ENCODE measurements at places on chromosomes 2 and 18. TPM values are rescaled to one million over a fixed set of nuclear protein-coding genes. Genes with fewer than 3 reads are reported as not detected.

The DLX1 gene
- not detected for total RNA-seq

The ZBTB14 gene
- total RNA-seq, result 12.2 TPM

The C2orf66 gene
- total RNA-seq, result 0.33 TPM

The RFX8 gene
- not detected for total RNA-seq

The SERPINB2 gene
- not detected for total RNA-seq

The SCYGR4 gene
- total RNA-seq, result not detected

The ZBTB7C gene
- total RNA-seq, result 2.3 TPM

The HMSD gene
- total RNA-seq, result not detected

- DNase-seq, result no peak
- no peak overlapping the region for H3K27ac ChIP-seq
- H3K27me3 ChIP-seq, result no peaks in the 10 kb centered on the region
- no peak overlapping the region for H3K4me3 ChIP-seq
- H3K36me3 ChIP-seq, result no peaks in the 10 kb centered on the region
Observed at GRCh38 chr2:23757686-23758433, 169.1 kb downstream of the ATAD2B start.

DNA sequence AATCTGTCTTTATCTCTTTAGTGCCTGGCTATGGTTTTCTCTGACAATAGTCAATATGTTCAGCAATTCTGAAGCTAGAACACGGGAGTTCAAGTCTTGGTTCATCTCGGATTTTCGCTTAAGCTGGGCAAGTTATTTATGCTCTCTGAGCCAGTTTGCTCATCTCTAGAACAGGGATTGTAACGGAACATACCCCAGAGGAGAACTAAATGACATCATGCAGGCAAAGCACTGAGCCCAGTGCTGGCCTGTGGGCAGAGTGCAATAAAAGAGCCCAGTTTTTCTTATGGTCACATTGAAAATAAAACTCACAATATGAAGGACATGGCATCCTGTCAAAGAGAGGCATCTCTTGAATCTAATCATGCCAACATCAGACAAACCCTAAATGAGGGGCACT is 143.9 kb downstream of the ZBTB7C start:
- no peaks in the 10 kb centered on the region for H3K36me3 ChIP-seq
- no peak overlapping the region for H3K27ac ChIP-seq
- DNase-seq, result no peak
- H3K27me3 ChIP-seq, result no peaks in the 10 kb centered on the region

- H3K36me3 ChIP-seq, result no peaks in the 10 kb centered on the region
- no peak overlapping the region for H3K4me3 ChIP-seq
- DNase-seq, result no peak
- H3K4me1 ChIP-seq, result no peaks in the 10 kb centered on the region
- H3K27ac ChIP-seq, result no peak overlapping the region
Observed at GRCh38 chr2:232982926-232983668, 30.0 kb downstream of the NGEF start.

- H3K27me3 ChIP-seq, result no peaks in the 10 kb centered on the region
- no peaks in the 10 kb centered on the region for H3K36me3 ChIP-seq
- no peak overlapping the region for H3K27ac ChIP-seq
- no peak overlapping the region for H3K4me3 ChIP-seq
- DNase-seq, result no peak
Observed at GRCh38 chr18:5253910-5254309, 41.6 kb downstream of the ZBTB14 start.

- no peaks in the 10 kb centered on the region for H3K27me3 ChIP-seq
- H3K27ac ChIP-seq, result peak overlapping the region; percentile 69
- peaks cover 31% of the 10 kb centered on the region for H3K4me1 ChIP-seq
Observed at GRCh38 chr18:22871809-22872525, 61.2 kb upstream of the RBBP8 start.

DNA sequence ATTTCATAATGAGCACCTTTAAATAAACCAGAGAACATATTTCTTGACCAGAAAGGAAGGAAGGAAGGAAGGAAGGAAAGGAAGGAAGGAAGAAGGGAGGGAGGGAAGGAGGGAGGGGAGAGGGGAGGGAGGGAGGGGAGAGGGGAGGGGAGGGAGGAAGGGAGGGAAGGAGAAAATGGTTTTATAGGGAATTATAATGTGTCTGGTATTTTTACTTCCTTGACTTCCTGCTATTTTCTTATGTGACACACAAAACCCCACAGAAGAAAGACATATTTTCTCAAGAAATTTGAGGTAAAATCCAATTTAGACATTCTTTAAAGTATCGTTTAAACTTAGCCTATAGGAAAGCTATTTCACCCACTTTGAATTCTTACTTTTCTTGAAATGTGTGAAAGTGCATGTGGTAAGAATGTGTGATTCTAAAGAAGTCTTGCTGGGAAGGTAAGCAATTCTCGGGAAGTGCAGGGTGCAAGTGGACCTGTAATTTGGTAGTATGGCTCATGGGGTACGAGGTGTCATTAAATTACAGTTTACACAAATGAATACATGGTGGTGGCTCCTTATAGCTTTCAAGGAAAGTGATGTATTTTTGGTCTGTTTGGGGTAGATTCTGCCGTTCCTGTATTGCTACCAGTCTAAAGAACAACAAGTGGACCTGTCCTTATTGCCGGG is 18.0 kb downstream of the RNF125 start:
- H3K4me1 ChIP-seq, result no peaks in the 10 kb centered on the region
- H3K4me3 ChIP-seq, result no peak overlapping the region
- H3K36me3 ChIP-seq, result no peaks in the 10 kb centered on the region
- no peak for DNase-seq
- H3K27me3 ChIP-seq, result no peaks in the 10 kb centered on the region

- H3K27me3 ChIP-seq, result no peaks in the 10 kb centered on the region
- no peak overlapping the region for H3K4me3 ChIP-seq
- no peaks in the 10 kb centered on the region for H3K36me3 ChIP-seq
- H3K27ac ChIP-seq, result no peak overlapping the region
Observed at GRCh38 chr2:27921424-27921823, 30.9 kb downstream of the BABAM2 start.

DNA sequence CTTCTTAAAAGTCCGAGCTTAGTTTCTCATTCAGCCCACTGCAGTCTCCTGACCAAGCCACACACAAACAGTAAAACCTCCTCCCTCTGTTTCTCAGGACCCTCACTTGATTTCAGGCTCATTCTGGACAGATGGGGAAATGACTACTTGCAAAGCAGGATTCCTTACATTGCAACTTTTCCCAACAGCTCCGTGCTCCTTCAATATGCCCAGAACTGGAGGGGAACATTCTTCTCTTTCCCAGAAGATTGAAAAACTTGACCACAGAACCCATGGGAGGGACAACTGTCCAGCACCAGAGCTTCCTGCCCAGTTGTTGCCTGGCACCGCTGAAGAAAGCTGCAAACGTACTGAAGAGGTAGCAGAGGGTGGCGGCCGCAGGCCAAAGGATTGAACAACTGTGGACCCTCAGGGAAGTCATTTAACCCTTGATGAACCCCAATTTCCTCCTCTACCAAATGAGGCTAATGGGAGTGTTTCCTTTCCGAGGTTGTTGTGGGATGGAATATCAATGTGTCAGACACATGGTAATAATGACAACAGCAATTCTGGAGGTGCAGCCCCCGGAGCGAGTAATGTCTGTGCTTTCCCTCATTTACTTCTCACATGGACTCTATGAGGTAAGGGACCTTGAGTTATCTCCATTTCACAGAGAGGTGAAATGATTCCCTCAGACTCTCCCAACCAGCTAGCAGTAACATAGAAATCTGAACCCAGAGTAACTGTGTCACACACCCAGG is 25.0 kb downstream of the BCL11A start:
- H3K27me3 ChIP-seq, result no peaks in the 10 kb centered on the region
- DNase-seq, result no peak
- no peaks in the 10 kb centered on the region for H3K36me3 ChIP-seq
- peaks cover 46% of the 10 kb centered on the region for H3K4me1 ChIP-seq
- peak overlapping the region; percentile 80 for H3K27ac ChIP-seq

All from body of pancreas (tissue), 4 donors.